ENCODE measurements at places on chromosomes 6 and 20. TPM values are rescaled to one million over a fixed set of nuclear protein-coding genes. Genes with fewer than 3 reads are reported as not detected.

LGSN gene
- not detected for total RNA-seq

STX7 gene
- total RNA-seq: 9.5 TPM

TMEM217 gene
- total RNA-seq: 0.36 TPM

GRCh38 chr20:48056218-48056617 lies 270.9 kb upstream of the SULF2 start:
- DNase-seq: peak; percentile 14

DNA sequence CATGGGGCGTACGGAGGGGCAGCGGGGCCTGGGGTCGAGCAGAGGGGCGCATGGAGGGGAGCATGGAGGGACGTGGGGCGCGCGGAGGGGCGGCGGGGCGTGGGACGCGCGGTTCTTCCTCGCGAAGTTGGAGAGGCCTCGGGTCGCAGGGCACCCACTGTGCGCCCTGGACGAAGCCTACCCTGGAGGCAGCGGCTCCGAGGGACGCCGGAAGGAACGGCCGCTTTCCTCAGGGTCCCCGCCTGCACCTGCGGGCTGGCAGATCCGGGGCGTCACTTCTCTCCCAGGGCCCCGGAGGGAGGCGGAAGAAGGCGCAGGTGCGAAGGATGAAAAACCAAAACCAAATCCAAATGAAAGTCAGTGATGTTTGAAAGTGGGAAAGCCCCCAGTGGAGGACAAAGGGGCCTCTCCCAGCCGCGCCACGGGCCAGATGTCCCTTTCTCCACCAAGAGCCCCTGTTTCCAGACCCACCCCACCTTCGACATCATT lies 142.1 kb upstream of the PDE10A start:
- DNase-seq: no peak
